ENCODE measurements at places on chromosomes 16 and 17.

GRCh38 chr17:15175356-15175755 is 89.8 kb downstream of the PMP22 start:
- DNase-seq, result no peak

DNA sequence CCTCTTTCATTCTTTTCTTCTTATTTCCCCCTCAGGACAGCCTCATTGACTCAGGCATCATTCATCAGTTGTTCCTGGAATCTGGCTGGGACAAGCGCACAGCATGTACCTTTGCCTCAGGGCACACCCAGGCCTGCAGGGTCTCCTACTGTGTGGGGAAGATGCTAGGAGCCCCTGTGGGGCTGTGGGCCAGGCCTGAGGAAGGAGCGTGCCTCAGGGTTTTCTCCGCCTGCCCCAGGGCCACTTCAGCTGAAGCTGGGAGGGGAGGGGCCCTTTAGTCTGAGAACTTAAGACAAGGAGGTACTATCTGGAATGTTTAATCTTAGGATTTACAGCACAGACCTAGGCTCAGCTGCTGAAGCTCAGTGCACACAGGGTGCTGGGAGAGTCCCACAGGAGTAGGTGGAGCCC is 7.9 kb downstream of the ELMO3 start:
- DNase-seq, result no peak

GRCh38 chr17:38455288-38455915 is 27.1 kb downstream of the ARHGAP23 start:
- DNase-seq, result no peak

GRCh38 chr16:28261942-28262341 is 30.4 kb upstream of the SBK1 start:
- DNase-seq, result no peak

DNA sequence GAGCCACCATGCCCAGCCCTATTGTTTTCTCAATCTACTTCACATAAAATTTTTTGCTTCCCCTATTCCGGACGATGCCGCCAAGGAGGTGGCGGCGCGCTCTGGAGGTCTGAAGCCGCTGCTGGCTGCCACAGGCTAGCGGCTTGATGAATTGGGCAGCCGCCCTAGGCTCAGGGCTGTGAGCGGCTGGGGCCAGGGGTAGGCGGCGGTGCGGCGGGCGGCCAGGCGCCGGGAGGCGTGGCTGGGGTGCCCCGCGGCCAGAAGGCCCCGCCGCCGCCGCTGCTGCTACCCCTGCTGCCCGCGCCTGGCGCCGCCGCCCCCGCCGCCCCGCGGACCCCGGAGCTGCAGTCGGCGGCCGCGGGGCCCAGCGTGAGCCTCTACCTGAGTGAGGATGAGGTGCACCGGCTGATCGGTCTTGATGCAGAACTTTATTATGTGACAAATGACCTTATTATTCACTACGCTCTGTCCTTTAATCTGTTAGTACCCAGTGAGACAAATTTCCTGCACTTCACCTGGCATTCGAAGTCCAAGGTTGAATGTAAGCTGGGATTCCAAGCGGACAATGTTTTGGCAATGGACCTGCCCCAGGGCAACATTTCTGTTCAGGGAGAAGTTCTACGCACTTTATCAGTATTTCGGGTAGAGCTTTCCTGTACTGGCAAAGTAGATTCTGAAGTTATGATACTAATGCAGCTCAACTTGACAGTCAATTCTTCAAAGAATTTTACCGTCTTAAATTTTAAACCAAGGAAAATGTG is 41.7 kb downstream of the ANKFY1 start:
- no peak for DNase-seq

- DNase-seq, result no peak
These were observed 13.7 kb upstream of the BCO1 start for GRCh38 chr16:81224824-81225223.

DNA sequence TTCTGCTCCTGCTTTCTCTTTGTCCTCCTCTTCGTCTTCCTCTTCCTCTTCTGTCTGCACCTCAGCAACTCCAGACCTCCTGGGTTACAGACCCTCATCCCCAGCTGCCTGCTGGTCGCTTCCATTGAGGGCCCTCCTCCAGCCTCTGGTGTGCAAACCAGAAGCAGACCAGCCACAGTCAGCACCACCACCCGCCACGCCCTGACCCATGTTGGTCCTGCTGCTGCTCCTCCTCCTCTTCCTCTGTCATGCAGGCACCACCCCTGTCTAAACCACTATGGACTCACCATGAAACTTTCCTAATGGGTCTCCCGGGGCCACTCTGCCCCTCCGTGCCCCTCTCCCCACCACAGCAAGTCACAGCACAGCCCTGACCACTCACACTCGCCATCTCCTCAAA is 11.4 kb upstream of the OGFOD3 start:
- DNase-seq, result no peak

DNA sequence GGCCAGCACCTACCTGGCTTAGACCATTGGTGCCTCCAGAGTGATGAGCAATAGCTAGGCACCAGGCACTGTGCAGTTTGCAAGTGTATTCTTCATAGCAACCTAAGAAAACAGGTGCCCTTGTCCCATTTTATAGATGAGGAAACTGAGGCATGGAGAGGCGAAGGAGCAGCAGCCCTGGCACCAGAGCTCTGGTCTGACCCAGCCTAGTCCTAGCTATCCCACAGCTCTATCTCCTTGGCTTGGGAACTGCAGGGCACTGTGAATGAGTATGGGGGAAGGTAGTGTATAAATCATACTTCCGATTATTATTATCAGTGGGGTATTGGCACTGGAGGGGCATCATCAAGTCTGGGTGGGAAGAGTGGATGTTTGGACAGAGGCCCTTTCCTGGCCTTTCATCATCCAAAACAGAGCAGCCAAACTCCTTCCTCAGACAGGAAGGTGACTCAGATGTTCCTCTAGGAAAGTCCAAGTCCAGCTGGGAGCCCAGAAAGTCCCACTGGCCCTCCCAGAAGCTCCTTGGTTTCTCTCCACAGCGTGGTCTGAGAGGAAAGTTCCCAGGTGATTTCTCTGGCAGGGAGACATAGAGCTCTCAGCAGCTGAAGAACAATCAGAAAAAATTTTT is 32.0 kb upstream of the PLLP start:
- peak; percentile 75 for DNase-seq

DNA sequence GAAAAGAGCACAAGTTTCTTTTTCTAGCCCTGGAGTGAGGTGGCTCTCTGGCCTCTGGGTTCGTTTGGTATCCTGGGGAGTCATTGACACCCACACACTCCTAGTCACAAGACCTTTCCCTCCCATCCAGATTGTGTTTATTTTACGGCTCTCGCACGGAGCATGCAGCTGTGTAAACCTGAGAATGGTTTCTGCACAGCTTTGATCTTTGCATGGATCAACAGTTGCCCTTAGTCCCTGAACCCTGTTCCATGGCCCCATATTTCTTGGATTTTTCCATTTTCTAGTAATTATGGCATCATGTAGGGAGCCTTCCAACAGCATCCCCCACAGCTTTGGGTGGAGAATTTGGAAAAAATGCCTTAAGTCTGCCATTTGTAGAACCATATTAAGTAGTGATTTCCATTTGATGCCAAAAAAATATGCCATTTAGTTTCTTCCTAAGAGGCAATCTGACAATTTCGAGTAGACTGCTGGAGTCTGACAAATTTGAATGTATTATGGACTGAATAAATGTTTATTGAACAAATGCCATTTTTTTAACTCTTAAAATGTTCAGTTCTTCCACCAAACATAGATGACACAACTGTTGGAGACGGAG is 197.7 kb downstream of the WWOX start:
- DNase-seq, result no peak

DNA sequence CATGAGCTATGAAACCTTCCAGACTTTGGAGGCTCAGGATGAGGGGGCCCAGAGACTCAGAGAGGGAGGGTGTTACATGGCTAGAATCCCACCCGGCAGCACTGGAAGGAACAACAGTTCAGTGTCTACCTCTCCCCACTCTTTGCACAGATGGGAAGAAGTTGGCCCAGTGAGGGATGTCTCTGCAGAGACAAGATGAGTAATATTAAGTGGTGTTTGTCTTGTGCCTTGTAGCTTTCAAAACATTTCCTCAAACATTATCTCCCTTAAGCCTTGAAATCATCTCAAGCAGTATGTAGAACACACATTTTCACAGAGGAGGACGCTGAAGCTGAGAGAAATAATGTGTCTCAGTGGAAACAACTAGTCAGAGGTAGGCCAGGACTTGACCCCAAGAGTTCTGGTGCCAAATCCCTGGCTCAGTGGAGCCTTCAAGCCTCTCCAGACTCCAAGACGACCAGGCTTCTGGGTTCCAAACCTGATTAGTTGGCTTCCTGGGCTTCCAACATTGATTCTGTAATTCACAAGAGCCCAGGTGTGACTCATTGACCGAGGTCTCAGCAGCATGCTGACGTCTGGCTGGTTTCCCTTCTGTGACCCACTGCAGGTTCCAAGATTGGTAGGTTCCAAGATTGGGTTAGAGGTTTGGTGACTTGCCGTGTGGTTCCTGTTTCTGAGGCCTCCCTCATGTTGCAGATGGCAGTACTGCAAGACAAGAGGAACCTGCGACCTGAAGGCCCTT is 7.4 kb downstream of the RNF112 start:
- no peak for DNase-seq

GRCh38 chr17:80432961-80433550 is 18.1 kb downstream of the ENDOV start:
- no peak for DNase-seq

DNA sequence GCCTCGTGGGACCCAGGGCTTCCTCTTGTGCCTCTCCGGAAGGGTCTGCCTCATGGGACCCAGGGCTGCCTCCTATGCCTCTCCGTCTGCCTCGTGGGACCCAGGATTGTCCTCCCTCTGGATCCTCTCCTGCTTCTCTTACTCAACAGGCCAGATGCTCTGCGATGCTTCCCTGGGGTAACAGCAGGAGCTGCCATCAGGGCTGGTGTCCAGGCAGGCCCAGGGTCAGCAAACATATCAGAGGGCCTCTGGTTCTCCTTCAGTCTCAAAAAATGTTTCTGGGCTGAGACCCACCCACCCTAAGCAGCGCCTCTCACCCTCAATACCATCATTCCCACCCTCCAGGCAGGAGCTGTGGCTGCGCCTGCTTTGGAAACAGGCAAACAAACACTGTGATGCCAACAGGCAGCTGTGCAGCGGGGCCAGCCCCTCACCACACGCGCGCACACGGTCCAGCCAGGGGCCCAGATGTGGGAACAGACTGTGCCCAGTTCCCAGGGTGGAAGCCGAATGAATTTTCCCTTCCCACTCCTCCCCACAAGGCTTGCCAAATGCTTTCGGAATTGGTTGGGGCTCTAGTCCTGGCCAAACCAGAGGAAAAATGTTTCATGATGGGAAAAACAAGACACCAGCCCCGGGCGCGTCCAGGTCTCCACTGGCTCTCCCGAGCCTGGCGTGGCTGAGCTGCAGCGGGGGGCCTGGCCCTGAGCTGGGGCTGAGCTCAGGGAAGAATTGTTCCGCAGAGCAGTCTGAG is 11.3 kb downstream of the TIMM22 start:
- DNase-seq, result no peak

DNA sequence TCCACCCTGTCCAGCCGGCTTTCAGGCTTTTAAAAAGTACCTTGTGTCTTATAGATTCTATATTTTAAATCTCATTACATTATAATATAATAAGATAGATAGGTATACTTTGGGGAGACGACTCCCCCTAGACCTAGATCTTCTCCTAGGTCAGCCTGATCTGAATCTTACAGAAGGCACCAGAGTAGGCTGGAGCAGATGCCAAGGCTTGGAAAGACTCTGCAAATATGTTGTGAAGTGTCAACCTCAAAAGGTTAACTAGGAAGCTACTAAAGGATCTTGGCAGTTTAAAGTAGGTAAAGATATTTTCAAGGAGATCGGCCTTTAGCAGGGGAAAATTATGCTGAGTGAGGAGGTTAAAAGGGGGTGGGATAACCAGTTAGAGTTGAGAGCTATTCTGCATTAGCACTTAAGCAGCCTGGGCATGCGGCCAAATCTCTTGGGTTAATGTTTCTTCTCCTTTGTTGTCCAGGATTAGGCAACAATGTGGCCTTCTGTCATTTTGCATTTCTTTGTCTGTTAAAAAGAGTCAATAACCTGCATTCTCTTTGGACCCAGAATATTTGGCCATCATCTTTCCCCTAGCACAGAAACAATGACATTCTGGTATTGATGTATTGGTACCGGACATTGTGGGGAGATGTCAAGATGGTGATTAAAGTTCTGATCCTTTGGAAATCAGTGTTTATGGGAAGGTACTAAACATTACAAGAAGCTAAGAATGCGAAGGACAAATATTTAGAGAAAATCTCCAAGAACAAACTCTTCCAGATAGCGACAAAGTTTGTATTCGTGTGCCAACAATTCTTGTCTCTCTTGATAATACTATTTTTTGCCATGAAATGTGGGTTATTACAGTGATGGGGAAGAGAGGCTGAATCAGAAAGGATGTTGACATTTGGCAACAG is 51.2 kb upstream of the DHX40 start:
- no peak for DNase-seq

DNA sequence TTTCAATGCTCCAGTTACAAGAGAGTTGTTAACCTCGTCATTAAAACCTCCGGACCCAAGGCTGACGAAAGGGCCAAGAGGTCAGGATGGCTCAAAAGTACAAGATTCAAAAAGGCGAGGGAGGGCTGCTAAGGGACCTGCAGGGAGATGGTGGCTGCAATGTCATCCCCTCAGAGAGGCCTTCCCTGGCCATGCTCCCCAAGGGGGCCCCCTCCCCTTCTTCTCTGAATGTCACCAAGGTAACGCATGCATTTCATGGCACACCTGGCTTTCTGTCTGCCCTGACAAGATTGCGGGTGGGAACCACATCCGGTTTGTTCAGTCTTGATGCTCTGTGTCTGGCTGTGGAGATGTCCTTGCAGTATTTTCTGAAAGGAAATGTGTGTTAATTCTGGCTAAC is 89.9 kb downstream of the C16orf78 start:
- no peak for DNase-seq

GRCh38 chr17:30187573-30187972 is 47.9 kb downstream of the SLC6A4 start:
- no peak for DNase-seq

DNA sequence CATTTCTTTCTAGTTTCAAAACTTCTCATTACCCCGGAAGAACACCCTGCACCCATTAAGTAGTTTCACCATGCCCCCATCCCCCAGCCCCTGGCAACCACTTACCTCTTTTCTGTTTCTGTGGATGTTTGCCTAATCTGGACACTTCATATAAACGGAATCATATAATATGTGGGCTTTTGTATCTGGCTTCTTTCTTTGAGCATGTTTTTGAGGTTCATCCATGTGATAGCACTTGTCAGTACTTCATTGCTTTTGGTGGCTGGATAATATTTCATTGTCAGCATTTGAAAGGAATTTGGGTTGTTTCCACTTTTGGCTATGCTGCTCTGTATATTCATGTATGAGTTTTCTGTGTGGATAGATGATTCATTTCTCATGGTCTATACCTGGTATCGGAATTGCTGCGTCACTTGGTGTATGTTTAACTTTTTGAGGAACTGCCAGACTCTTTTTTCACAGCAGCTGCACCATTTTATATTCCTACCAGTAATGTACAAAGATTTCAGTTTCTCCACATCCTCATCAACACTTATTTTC is 30.0 kb upstream of the SLC5A10 start:
- no peak for DNase-seq

GRCh38 chr17:67280279-67280678 is 35.3 kb upstream of the HELZ start:
- no peak for DNase-seq

All from HCT116 (cell line).